ENCODE measurements at places on chromosomes 1 and 21.
A peak's percentile ranks its signal among the peaks of the same experiment; 100 is the strongest.

- no peak for DNase-seq
These were observed 6.1 kb downstream of the SH2D1B start for GRCh38 chr1:162405800-162406199.

DNA sequence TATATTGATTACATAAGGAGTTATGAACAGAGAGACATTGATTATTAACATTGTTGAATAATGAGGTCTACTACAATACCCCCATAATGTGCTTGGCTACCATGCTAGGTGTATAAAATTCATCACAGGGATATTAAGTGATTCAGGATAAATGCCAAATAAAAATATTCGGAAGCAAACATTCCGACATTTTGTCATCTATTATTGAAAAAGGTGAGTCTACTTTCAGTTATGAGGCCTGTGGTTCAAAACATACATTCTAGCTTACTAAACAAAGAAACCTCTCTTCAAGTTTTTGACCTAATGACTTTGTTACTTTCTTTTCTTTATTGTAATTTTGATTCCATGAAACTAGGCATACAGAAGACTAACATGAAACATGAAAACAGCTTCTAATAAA, 190.3 kb upstream of the GREM2 start:
- DNase-seq, result no peak

- DNase-seq, result no peak
These were observed 40.3 kb downstream of the KIF1B start for GRCh38 chr1:10250663-10251062.

DNA sequence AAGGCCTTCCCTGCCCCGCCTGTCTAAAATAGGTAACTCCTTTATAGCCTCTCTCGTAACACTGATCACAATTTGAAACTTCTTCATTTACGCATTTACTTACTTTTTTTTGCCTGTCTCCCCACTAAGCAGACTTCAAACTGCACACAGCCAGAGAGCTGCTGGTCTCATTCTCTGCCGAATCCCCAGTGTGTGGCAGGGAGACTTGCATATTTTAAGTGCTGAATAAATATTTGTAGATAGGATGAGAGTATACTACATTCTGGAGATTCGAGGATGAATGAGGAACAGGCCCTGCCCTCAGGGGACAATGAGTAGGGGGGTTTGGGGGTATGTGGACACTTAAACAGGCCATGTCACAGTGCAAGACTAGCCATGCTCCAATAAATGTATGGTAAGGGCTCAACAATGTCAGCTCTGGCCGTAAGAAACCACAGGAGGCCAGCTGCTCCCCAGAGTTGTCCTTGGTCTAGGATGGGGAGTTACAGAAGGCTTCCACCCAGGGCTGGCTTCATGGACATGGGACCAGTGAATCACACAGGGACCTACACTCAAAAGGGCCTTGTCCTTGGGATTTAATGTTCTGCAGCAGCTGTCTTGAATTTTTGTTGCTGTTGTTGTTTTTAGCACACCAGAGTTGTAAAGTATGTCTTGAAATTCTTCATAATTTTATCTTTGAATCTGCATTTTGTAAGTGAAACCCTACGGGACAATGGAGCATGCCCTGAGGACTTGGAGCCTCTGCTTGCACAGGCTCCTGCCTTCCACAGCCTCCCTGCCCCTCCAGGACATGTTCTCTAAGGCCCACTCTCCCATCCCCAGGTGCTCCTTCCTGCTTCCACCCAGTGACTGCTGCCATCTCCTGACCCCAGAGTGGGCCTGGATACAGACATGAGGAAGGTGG, 8.5 kb downstream of the DIO1 start:
- no peak for DNase-seq

- DNase-seq, result no peak
These were observed 3.4 kb downstream of the ZNF669 start for GRCh38 chr1:247100676-247101279.

- no peak for DNase-seq
These were observed 109.4 kb downstream of the UCHL5 start for GRCh38 chr1:192949783-192950182.

DNA sequence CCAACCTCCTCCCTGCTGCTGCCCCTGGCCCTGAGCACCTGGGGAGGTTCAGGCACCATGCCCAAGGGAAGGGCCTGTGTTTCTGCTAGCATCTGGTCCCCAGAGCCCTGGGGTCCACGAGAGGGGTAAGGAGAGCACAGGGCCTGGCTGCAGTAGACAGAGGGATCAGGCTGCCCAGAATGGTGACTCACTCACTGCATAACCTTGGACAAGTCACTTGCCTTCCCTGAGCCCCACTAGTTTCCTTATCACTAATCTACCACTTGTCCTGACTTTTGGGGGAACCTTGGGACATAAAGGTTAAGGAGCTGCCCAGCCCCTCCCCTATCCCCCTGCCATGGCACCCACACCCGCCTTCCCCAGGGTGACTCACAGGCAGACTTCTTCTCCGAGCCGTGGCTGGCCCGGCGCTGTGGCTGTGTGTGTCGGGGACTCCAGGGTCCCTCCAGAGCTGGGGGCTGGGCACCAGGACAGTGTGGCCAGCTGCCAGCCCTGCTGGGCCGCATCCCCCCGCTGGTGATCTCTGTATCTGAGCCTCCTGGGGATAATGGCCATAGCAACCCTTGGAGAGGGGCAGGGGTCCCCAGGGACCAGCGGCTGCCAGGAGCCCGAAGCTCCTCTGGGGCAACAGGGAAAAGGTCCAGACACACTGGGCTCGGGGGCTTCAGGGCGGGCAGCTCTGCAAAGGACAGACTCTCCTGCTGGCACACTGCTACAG, 4.0 kb downstream of the ARHGEF19 start:
- DNase-seq, result peak; percentile 58

DNA sequence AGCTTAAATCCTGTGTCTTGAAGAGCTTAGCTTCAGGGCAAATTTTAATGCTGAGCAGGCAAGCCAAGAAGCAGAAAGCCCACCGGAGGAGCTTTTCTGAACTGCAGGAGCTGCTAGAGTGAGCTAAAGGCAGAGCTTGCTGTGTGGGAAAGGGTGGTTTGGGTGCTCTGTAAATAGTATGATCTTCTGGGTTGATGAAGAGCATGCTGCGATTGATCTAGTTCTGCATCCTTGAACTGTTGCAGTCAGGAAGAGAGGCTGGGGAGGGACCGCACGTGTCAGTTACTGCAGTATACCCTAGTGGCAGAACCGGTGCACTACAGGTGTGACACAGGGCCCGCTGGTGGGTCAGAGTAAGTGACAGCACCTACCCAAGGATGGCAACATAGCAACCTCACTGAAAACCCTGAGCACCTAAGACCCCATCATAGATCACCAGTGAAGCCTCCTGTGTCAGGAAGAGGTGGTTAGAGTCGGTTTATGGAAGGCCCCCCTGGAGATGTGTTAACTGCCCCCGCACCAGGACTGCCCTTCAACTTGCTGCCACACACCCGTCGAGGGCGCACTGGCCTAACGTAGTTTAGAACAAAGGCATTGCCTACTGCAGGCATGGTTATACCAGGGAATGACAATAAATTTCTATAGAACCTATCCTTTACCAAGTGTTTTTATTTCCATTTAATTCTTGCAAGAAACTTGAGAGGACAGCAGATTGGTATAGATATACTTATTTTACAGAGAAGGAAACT, 146.0 kb upstream of the KIAA0040 start:
- peak; percentile 45 for DNase-seq

- no peak for DNase-seq
These were observed 15.1 kb downstream of the OR6F1 start for GRCh38 chr1:247701338-247701737.

DNA sequence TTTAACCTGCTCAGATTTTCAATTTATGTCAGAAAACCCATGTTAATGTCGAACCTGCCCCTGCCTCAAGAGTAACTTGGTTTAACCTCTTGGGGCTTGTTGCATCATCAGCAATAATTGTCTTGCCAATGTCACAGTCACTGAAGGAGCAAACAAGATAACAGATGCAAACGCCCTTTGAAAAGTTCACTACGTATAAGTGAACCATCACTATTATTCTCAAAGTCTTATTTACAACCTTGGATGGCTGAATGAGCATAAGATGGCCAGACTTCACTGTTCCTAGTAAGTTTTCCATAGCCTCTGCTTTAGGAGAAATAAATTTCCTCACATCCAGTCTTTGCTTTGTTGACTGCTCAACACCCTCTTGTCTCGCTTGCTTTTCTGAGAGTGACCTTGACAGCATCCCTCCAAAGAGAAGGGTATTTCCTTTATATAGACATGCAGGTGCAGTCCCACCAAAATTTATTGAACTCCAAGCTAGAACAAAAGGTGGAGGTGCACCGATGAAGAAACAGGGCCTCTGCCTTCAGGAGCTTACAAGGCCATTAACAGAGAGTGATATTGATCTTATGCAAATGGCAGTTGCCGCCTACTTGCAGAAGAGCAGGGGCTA, 749 bp upstream of the LRIG2 start:
- DNase-seq, result peak; percentile 80

DNA sequence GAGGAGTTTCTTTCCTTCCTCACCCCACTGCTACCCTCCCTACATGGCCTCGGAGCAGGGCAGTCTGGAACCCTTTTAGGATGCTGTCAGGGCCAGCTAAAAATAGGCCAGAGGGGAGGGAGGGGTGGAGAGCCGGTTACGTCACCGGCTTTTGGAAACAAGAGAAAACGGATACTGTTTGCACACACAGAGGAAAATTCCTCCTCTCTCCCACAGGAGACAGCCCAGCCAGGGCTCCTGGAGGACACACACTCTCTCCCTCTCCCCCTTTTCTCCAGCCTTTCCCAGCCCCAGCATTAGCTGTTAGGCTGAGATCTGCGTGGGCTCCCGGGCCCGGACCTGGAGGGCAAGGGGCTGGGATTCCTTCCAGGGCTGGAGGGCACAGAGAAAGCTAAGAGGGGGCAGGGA, 20.0 kb upstream of the ALDH4A1 start:
- DNase-seq, result no peak

- DNase-seq, result no peak
These were observed 442.6 kb downstream of the DSCAM start for GRCh38 chr21:40404396-40404800.

- no peak for DNase-seq
These were observed 69.6 kb downstream of the UBIAD1 start for GRCh38 chr1:11342621-11343032.

GRCh38 chr1:118985640-118986554, 2.2 kb downstream of the TBX15 start:
- no peak for DNase-seq

All from erythroblast (primary cell).